ENCODE measurements at places on chromosomes 4 and X. TPM values are rescaled to one million over a fixed set of nuclear protein-coding genes. Genes with fewer than 3 reads are reported as not detected.

FABP2 gene
- 0.38 TPM for polyA plus RNA-seq

TMPRSS11F gene
- polyA plus RNA-seq: not detected

CABS1 gene
- not detected for polyA plus RNA-seq

GDI1 gene
- 103 TPM for polyA plus RNA-seq

TEX13D gene
- not detected for polyA plus RNA-seq

SERTM2 gene
- polyA plus RNA-seq: not detected

TRIM75 gene
- polyA plus RNA-seq: not detected

FGFR3 gene
- polyA plus RNA-seq: 2.1 TPM

FREM3 gene
- 0.32 TPM for polyA plus RNA-seq

RNF128 gene
- 9.4 TPM for polyA plus RNA-seq

NALF2 gene
- polyA plus RNA-seq: 0.60 TPM

All from Purkinje cell (primary cell).